ENCODE measurements at places on chromosomes 6 and 20. TPM values are rescaled to one million over a fixed set of nuclear protein-coding genes. Genes with fewer than 3 reads are reported as not detected.

Gene MCCD1
- total RNA-seq: not detected

- no peak for DNase-seq
These were observed 586.8 kb downstream of the RFPL4B start for GRCh38 chr6:112933947-112934346.

DNA sequence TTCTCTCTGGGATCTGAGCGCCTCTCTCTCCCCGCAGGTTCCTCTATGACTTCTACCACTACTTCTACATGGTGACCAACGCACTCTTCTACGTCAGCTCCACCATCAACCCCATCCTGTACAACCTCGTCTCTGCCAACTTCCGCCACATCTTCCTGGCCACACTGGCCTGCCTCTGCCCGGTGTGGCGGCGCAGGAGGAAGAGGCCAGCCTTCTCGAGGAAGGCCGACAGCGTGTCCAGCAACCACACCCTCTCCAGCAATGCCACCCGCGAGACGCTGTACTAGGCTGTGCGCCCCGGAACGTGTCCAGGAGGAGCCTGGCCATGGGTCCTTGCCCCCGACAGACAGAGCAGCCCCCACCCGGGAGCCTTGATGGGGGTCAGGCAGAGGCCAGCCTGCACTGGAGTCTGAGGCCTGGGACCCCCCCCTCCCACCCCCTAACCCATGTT, 36.3 kb upstream of the MRGBP start:
- no peak for DNase-seq

DNA sequence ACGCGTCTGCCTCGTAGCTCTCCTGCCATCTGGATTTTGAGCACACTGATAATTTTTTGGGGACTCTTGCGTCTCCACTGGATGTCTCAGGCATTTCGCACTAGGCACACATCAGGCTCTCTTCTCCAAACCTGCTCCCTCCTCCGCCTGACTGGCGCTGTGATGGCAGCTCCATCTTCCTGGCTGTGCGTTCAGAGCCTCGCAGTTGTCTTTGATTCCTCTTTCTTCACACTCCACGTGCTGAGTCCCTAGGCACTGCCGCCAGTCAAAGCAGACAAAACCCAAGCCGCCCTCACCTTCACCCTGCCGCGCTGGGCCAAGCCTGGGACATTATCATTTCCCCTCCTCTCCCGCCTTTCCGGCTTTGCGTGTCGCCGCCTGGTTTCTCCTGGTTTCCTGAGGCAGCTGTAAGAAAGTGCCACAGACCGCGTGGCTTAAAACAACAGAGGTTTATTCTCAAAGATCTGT, 778 bp downstream of the PSMG4 start:
- DNase-seq: peak; percentile 56

- DNase-seq: peak; percentile 96
These were observed at the start of gene CCND3 for GRCh38 chr6:41941280-41942066. Gene CCND3, minus strand, starts transcription at chr6:41941808. Its CDS starts 159 bp downstream, at chr6:41941649.

- peak; percentile 93 for DNase-seq
These were observed 17.0 kb downstream of the UQCC2 start for GRCh38 chr6:33694401-33694931.

DNA sequence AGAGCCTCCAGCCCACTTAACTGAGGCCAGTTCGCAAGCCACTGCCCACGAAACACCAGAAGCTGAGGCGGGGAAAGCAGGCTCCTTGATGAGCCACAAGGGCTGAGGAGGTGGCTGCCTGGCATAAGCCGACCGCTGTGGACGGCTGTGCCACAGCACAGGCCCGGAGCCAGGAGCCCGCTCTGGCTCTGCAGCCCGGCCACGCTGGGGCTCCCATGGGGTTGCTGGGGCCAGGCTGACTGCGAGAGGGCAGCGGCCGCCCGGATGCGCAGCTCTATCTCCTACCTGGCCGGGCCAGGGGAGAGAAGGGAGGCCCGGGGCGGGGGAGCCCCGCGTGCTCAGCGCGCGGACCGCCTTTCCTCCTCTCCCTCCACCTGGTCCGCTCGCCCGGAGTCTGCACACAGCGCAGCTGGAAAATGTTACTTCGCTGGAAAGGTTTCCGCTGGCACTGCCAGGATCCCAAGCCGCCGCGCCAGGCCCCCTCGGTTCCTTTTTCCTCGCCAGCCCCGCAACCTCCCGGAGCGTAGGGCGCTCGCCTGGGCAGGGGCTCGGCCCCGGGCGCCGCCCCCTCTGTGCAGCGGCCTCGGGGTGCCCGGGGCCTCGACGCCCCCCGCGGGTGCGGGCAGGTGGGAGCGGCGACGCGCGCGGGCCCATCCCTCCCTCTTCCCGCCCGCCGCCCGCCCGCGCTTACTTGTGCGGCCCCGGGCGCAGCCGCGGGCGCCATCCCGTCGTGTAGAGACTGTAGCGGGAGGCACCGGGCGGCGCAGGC, 657 bp downstream of the EMILIN3 start:
- no peak for DNase-seq

Gene TP53TG5
- total RNA-seq: not detected

Gene ECT2L
- not detected for total RNA-seq

Gene PFDN4
- 66.3 TPM for total RNA-seq

- no peak for DNase-seq
These were observed 142.1 kb downstream of the DTNBP1 start for GRCh38 chr6:15520626-15521203.

Gene LINC00237
- total RNA-seq: not detected

Gene BTNL2
- total RNA-seq: not detected

Gene MAP7
- total RNA-seq: 0.52 TPM

DNA sequence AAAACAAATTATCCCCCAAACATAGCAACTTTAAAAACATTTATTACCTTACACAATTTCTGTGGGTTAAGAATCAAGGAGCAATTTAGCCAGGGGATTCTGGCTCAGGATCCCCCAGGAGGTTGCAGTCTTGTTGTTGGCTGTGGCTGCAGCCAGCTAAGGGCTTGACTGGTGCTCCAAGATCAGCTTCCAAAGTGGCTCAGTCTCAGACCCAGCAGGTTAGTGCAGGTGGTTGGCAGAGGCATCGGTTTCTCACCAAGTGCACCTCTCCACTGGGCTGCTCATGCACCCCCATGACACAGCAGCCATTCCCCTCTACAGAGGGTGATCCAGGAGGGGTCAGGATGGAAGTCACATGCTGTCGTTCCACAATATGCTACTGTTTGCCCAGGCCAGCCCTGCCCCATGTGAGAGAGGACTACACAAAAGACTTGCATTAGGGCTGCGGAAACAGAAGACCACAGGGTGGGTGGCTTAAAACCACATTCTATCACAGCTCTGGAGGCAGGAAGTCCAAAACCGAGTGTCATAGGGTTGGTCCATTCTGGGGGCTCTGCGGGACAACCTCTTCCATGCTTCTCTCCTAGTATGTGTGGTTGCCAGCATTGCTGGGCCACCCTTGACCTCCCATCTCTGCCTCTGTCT, 125.8 kb downstream of the C6orf118 start:
- no peak for DNase-seq

Gene C6orf58
- not detected for total RNA-seq

GRCh38 chr6:119459207-119459974, 109.8 kb upstream of the MAN1A1 start:
- no peak for DNase-seq

Gene SERINC3
- total RNA-seq: 82.7 TPM

- no peak for DNase-seq
These were observed 104.9 kb downstream of the DACT2 start for GRCh38 chr6:168214586-168215104.

DNA sequence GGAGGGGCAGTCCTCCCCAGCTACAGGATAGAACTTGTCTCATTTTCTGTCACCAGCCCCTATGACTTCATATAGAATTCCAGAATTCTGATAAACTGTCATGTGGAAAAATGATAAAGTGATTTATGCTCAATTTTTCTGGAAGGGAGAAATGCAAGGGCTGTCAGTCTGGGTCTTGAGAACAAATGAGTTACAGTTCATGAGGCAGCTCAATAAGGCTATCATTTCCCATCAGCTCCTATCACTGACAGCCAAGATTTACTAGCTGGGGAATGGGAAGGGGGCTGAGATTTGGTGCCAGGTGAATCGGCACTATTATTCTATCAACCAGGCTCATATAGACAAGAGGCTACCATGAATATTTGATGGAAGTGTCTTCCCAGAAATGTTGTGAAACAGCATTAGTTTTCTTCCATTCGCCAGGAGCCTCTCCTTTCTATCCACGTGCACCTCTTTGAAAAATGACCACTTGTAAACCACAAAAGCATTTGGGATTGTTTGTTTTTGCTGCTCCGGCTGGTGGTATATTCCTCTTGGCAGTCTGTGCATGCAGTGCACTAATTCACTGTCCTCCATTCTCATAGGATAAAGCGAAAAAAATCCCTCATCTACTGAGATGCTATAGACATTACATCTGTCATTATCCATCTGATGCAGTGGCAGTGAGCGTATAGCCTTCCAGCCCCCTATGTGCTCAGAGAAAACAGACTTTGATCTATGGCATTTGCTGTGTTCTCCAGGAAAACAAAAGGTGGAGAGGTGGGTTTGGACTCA, 528.7 kb upstream of the RNF217 start:
- no peak for DNase-seq

DNA sequence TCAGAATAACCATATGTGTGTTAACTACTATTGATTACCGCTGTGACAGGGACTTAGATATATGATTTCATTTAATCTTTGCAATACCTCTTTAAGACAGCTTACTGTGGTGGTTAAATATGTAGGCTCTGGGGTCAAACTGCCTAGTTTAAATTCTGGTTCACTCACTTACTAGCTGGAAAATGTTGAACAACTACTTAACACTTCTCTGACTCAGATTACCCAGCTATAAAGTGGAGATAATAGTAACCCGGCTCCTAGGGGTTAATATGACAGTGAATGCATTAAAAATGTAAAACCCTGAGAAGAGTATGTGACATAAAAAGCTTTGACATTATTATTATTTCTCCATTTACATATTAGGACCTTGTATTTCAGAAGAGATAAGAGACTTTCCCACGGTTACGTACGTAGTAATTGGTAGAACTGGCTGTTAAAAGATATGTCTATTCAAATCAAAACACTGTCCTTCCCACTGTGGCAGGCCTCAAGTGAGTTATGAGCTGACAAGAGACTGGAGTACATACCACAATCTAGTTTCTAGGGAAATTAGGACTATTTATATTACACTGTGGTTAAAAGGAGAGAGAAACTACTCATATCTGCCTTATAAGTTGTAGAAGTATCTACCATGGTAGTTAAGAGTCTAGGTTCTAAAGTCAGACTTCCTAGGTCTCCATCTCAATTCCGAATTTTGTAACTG, 4.4 kb upstream of the PLCB1 start:
- no peak for DNase-seq

Gene ANKRD66
- not detected for total RNA-seq

DNA sequence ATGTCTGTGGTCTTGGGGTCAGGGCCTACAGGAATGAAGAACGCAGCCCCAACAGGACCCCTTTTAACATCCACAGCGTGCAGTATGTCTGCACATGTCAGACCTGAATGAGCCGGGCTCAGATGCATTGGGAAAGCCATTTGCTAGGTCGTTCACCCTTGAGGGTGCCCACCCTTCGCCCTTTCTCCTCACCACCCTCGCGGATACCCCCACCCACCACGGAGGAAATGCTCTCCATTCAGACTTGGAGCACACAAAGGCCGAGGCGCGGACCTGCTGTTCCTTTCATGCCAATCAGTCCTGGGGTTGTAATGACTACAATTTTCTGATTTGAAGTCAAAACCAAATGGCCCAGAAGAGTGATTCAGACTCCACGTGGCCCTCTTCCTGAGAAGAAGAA, 62.7 kb downstream of the EDN3 start:
- DNase-seq: no peak

DNA sequence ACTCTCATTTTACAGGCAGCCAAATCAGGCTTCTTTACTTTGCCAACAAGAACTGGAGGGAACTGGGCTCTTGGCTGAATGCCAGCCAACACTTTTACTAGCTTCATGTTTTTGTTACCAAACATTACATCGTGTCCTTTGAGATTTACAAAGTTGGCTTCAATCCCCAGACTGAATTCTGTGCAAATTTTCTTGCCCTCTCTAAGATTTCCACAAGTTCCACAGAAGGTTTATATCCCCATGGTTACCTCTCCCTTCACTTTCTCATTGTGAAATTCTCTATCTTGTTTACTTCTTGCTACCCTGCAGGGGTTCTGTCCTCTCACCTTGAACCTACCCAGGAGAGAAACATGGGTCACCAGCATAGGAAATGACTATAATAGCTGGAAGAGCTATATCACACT, 37.6 kb upstream of the PLCB1 start:
- no peak for DNase-seq

DNA sequence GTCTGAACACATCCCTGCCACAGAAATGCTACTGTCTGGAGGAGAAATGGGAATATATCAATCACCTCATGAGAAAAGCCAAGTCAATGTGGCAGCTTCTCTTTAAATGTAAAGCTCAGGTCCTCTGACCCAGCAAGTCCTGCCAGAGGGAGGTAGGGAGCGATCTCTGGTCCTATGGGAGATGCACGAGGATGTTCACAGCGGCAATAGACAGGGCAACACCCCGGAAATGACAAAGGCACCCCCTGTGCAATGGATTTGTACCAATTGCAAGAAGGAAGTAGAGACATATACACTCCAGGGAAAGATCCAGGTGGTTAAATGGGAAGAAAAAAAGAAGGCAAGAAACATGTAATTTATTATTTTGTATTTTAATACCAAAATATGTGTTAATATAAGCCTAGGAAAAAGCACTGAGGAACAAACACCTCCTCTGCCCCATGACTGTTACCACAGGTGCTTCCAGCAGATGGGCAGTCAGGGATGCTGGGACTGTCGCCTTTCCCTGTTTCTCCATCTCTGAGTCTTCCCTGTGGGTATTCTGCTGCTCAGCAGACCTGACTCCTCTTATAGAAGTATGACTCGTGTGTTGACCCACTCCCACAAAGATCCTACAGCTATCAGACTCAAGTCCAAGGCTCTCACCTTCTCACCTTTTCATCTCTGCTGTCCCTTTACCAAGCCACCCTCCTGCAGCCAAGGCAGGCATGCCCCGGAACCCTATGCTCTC, 20.8 kb downstream of the ATP9A start:
- no peak for DNase-seq

DNA sequence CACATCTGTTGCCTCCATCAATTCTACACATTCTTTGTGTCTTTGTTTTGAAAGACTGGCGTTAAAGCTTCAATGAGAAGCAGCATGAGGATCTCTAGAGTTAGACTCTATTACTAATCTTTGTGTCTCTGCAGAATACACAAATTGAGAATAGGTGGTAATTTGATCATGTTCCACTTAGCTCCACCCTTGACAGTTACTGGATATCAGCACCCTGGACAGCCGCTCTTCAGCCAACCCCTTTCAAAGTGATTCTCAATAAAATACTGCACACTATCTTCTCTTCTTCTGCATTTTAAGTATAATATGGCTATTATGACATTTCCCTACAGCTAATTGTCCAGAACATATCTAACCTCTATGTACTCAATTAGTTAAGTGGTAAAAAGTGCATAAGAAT, 54.3 kb upstream of the CNR1 start:
- peak; percentile 12 for DNase-seq

DNA sequence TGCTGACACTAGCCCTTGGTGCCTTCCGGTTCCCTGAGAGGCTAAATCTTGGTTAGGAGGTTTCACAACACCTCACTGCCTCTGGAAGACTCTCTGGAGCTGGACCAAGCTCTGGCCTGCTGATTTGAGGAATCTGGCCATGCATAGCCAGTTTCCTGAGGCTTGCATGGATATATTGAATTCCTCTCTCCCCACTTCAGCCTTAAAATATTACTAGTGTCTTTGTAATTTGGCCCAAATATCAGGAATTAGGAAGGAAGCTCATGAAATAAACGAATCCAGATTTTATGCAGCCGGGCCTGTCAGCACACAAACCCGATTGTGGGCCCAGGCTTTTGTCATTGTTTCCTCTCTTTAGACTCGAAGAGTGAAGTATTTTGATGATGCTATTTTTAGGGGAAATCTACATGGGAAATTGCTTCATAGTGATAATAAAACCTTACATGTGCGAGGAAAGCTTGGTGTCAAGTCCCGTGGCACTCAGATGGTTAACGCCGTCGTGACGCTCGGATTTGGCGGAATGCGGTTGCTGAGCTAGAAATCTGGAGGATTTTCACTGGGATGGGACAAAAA, 144.4 kb downstream of the PHACTR3 start:
- no peak for DNase-seq
